Skin of body (tissue), 3 donors: ENCODE measurements at places on chromosomes 5 and 9.
A peak's percentile ranks its signal among the peaks of the same experiment; 100 is the strongest.

DNA sequence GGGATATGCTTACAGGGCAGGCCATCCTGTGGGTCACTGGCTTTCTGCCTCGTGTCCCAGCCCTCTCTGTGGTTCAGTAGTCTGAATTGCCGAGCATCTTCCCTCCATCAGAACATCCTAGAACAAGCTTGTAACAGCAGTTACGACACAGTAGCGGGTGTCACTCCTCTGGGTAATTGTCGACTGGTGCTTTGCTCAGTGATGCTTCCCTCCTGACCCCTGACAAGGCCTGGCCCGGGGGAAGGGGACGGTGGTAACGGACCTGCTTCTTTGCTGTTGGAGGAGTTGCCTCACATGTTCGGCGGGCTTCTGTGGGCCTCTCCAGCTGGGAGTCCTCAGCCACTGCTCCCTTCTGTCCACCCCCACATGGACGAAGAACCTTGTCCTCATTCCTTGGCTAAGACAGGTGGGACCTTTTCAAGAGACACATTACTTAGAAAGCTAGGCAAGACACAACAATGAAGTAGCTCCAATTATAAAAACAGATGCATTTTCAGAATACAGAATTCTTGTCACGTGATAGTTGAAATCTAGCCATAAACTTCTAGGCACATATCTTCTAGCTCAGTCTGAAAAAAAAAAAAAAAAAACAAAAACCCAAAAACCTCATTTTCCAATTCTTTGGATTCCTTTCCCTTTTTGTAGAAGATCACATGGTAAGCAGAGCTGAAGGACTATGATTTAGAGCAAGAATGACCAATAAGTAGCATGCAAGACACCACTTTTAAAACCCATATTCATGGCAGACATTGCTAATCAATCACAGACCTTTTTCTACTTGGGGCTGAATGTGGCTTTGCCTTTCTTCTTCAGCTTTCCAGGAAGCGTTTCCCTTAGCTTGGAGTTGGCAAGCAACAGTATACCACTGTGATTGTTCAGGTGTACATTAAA is 25.0 kb downstream of the HMCN2 start:
- peak; percentile 80 for DNase-seq

DNA sequence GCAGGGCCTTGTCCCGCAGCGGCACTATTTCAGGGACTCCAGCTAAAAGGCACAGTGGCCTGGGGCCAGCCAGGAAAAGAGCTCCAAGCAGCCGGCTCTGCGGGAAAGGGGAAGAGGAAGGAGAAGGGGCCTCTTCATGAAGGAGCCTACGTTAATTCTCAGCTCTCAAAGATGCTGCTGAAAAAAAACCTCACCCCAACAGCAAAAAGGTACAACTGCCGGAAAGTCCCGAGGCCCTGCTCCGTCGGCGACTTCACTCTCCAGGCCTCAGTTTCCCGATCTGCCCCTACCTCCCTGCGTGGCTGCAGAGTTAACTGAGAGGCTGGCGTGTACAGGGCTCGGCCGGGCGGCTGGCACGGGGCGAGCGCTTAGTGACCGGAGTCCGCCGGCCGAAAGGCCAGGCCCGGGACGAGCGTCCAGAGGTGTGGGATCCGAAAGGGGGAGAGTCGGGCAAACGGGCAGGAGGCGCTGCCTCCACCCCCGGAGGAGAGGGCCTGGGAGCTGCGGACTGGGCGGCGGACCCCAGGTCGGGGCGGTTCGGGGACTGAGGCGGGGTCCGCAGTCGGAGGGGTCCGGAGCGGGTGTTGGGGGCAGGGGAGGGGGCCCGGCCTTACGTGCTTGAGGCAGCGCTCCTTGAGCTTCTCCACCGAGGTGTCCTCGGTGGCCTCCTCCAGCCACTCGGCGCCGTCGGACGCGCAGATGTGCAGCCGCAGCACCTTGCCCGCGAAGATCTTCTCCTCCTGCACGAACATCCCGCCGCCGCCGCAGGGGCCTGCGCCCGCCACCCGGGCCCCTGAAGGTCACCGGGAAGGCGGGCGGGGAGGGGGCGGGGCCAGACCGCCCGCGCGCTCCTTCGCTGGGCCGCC is 529 bp downstream of the UBAC1 start:
- DNase-seq: no peak

DNA sequence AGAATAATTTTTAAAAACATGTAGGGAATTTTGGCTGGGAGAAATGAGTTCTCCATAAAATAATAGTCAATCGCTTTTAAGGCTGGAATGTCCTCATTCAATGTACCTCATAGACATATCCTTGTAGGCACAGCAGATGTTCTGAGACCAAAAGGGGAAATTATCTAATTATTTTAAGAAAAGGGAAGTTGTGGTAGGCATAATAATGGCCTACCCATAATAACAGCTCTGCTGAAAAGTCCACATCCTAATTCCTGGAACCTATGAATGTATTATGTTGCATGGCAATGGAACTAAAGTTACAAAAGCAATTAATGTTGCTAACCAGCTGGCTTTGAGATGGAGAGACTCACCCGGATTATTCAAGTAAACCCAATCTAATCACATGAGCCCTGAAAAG is 216.1 kb downstream of the TRIM36 start:
- DNase-seq: no peak

GRCh38 chr5:16884595-16884994 is 51.5 kb downstream of the MYO10 start:
- no peak for DNase-seq

DNA sequence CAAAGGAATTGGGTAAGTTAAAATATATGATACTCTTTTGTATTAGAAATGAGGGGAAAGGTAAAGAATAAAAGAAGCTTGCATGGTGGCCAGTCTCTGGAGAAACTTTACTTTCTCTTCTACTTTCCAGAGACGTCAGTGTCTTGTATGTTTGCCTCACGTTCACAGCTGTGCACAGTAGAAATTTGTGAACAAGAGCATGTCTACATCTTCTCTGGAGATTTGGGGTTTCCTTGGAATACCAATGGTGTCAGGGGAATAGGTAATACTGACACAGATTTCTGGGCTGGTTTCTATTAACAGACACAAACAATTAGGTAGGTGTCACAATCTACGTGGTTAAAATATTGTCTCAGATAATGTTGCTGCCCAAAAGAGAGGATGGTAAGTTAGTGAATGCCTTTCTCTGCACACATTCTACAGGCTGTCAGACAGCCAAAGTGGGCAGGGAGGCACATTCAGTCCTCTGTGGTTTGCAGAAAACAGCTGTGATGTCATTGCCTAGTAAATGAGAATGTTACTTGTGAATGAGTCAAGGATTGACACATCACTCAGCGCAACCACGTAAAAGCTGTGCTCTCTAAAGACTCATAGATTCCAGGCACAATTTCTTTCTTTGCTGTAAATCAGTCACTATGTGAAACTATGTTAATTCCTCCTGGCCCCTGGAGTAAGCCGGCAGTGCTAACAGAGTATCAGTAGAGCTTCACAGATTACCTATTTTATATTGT is 397.1 kb downstream of the MAN2A1 start:
- DNase-seq: peak; percentile 52
